ENCODE measurements at places on chromosomes 4 and X.

DNA sequence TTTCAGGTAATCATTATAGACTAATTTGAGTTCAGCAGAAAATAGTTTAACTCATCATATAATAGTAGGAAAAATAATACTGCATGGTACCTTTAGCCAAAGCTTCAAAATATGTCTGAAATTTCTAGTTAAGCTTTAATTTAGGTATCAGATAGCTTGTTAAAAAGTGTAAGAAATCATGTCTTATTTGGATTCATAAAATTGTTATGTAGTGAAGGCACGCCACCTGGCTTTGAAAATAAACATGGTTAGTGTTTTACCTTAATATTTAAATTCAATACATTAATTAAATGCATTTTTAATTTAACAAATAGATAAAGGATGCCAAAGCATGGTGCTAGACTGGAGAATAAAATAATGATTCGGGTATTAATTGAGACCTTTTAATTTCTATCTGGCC lies 211.4 kb downstream of the FSTL5 start:
- no peak for DNase-seq

GRCh38 chr4:55172694-55173287 lies 47.4 kb upstream of the KDR start:
- no peak for DNase-seq

- no peak for DNase-seq
Measured at GRCh38 chr4:139933104-139933503, 220.9 kb downstream of the MAML3 start.

DNA sequence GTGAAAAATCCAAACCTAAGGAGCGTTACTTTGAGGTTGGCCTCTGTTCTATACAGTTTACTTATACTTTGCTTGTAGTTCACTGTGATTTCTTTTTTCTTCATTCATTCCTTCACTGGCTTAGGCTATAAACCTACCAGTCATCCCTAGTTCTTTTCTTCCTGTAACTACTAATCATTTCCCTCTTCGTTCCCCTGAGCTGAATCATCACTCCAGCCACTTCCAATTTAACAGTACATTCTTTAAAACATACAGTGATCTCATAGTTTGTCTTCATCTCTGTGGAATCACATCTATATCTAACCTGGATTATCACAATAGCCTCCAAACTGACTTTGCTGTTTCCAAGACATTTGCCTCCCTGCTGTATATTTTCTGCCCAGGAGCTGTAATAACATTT lies 25.2 kb upstream of the NPFFR2 start:
- no peak for DNase-seq

- no peak for DNase-seq
Measured at GRCh38 chr4:39068907-39069306, 6.9 kb downstream of the KLHL5 start.

DNA sequence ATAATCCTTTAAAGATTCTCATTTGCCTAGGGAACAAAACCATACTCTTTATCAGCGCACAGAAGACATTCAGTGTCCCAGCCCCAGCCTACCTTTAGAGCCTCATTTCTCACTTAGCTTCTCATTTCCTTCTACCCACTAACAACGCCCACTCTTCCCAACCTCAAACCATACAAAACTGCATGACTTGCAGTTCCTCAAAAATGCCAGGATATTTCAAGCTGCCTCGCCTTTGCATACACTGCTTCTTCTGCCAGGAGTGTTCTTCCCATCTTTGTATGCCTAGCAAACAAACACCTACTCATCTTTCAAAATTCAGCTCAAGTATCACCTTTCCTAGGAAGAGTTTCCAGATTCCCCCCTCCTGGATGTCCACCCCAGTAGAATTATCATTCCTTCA lies 129.9 kb upstream of the ADGRL3 start:
- no peak for DNase-seq

DNA sequence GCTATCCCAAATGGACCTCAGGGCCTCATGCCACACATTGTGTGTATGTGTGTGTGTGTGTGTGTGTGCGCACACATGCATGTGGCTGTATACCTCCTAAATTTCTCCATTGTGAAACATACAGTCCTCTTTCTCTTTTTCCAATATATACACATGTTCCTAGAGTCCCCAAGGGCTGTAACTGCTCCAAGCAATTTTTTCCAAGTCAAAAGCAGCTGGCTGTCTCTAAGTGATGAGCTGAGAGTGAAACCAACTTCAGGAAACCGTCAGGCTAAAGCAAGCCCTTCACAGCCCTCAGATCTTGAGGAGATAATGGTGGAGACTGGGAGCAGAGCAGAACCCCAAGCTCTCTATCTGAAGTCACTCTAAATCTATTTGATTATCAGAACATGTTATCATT lies 496.1 kb upstream of the DIPK2B start:
- DNase-seq, result no peak

- no peak for DNase-seq
Measured at GRCh38 chr4:87038837-87039615, 104.2 kb downstream of the AFF1 start.

GRCh38 chr4:73272816-73273215 lies 14.2 kb upstream of the ANKRD17 start:
- no peak for DNase-seq

- DNase-seq, result no peak
Measured at GRCh38 chr4:4289055-4289454, 899 bp downstream of the LYAR start.

GRCh38 chr4:104330125-104330905 lies 164.4 kb downstream of the CXXC4 start:
- no peak for DNase-seq

- no peak for DNase-seq
Measured at GRCh38 chr4:174928174-174928573, 10.0 kb downstream of the ADAM29 start.

- no peak for DNase-seq
Measured at GRCh38 chr4:138669479-138670315, 345.9 kb upstream of the NOCT start.

DNA sequence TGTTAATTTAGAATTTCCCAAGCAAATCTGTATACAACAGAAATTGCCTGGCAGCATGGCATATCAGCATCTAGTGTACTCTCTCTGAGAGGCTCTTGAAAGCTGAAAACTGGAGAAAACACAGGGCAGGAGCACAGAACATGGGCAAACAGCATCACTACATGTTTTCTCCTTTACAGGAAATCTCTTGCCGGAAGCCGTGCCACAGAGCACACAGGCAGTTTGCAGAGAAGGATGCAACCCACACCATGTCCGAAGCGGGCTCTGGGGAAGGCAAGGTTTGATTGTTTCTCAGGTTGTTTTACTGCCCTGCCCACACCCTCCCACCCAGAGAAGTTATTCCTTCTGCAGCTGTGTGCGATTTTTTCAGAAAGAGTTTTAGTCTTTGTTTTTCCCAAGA lies 41.1 kb upstream of the FAM9C start:
- DNase-seq, result peak; percentile 40

Data from stimulated activated CD4-positive, alpha-beta T cell treated with anti-CD3 and anti-CD28 coated beads, Interleukin-2, amount 100 ng/mL, for 24 hours (primary cell).